T-helper 2 cell treated with Interferon-gamma antibody and Interleukin-4, amounts not matched to agents 5 μg/mL and 100 μg/mL, for 36 hours (primary cell): ENCODE measurements at places on chromosomes 7 and 10.

DNA sequence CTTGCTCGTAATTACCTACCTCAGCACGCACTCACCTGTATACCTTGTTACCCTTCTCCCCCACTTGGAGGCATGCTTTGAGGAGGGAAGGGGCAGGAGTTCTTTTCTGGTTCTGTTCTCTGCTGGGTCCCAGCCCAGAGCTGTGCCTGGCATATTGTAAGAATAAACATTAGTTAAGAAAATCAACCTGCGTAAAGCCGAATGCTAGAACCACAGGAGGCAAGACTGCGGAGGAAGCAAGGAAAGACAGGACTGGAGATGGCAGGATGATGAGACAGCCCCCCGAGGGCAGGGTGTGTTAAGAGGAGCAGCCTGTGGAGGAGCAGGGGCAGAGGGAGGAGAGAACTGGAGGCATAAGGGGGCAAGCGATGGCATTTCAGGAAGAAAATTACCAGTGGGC, 9.5 kb downstream of the C10orf53 start:
- DNase-seq: no peak

GRCh38 chr7:124536156-124536762, 229.3 kb downstream of the GPR37 start:
- DNase-seq: no peak

GRCh38 chr7:44124822-44125202, 1.5 kb upstream of the POLD2 start:
- DNase-seq: no peak

DNA sequence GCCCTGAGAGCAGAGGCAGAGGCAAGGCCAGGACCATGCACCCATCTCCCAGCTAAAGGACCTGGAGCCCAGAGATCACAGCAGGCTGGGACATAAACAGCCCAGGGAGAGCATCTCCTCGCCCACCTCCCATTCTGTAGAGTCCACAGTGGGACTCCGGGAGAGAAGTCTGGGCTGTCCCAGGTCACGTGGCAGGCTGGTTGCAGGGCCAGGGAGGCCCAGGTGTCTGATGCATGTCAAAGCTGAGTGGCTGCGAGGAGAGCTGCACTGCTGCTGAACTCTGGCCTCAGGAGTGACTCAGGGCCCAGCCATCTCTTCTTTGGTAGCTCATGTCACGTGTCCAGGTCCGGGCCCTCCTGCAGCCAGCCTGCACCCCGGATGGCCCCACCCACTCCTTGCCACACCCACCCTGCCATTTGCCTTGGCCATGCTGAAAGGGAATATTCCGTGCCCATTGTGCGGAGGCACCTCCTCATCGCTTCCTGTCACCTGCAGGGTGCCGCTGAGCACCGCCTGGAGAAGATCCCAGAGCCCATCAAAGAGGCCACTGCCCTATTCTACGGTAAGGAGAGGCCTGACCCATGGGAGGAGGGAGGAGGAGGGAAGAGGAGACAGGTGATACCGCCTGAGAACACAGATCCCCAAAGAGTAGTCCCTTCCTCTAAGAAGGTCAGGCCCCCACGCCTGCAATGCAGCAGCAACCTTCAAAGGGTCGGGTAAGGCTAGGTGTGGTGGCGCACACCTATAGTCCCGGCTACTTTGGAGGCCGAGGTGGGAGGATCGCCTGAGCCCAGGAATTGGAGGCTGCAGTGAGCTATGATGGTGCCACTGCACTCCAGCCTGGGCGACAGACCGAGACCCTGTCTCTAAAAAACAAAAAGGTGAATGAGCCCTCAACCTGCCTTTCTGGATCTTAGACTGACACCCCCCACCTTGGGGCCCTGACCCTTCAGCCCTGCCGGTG, 12.6 kb upstream of the SH2B2 start:
- DNase-seq: no peak

DNA sequence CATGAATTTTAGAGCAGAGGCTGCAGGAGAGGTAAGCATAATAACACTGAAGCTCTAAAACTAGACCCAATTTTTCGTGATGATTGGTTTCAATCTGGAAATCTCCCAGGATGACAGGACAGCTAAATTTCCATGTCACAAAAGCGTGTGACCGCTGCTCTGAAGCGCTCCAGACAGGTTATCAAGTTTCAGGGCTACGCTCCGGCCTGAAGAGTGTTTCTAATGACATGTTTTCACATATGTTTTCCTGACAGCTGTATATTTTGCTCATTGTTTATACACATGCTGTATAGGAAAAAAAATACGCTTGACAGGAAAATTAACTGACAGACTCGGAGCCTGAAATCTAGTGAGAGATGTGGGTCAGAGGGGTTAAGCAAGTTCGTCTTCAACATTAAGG, 219.8 kb upstream of the BMPER start:
- DNase-seq: no peak

GRCh38 chr7:108020585-108020984, 17.6 kb upstream of the LAMB1 start:
- no peak for DNase-seq

DNA sequence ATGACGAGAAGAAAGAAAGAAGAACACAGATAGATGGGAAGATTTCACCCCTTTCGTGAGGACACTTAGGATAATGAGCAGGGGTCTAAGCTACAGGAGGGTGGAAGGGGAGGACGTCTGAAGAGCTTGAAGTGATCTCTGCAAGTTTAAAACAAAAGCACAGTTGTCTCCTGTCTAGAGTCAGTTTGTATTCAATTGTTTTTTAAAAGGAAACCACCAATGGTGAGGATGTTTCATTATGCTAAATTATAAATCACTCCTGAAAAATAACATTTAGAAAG, 85.9 kb downstream of the ADAM12 start:
- no peak for DNase-seq

- DNase-seq: no peak
Measured at GRCh38 chr7:115471891-115472290, 550.0 kb downstream of the MDFIC start.

GRCh38 chr7:50119815-50120637, 27.0 kb upstream of the ZPBP start:
- DNase-seq: peak; percentile 16

- DNase-seq: no peak
Measured at GRCh38 chr7:117667456-117667855, 187.6 kb downstream of the CFTR start.

GRCh38 chr10:129047600-129047999, 419.4 kb upstream of the MGMT start:
- no peak for DNase-seq

DNA sequence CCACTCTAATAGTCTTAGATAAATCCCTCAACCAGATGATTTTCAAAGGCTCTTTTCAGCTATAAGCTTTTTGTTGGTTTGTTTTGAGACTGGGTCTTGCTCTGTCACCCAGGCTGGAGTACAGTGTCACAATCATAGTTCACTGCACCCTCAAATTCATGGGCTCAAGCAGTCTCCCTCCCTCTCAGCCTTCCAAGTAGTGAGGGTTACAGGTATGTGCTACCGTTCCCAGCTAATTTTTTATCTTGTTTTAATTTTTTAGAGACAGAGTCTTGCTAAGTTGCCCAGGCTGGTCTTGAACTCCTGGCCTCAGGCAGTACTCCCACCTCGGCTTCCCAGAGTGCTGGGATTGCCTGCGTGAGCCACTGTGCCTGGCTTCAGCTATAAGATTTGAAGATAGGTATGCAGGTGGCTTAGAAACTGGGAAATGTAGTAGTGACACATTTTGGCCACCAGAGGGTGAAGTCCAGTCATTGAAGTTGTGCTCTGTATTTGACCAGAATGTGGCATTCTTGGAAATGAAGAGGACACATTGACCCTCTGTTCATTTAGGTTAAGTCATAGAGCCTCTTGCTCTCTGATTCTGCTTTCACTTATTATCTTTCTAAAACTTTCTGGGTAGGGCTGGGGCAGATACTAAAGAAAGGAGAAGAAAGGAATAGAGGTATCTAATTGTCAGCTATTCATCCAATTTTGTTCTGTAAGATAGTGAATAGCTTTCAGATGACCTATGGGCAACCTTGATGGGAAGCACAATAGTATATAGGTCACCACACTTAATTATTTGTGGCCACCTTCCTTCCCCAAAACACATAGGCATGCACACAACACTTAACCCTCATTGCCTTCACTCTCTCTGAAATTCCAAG, 36.0 kb downstream of the R3HCC1L start:
- peak; percentile 5 for DNase-seq

DNA sequence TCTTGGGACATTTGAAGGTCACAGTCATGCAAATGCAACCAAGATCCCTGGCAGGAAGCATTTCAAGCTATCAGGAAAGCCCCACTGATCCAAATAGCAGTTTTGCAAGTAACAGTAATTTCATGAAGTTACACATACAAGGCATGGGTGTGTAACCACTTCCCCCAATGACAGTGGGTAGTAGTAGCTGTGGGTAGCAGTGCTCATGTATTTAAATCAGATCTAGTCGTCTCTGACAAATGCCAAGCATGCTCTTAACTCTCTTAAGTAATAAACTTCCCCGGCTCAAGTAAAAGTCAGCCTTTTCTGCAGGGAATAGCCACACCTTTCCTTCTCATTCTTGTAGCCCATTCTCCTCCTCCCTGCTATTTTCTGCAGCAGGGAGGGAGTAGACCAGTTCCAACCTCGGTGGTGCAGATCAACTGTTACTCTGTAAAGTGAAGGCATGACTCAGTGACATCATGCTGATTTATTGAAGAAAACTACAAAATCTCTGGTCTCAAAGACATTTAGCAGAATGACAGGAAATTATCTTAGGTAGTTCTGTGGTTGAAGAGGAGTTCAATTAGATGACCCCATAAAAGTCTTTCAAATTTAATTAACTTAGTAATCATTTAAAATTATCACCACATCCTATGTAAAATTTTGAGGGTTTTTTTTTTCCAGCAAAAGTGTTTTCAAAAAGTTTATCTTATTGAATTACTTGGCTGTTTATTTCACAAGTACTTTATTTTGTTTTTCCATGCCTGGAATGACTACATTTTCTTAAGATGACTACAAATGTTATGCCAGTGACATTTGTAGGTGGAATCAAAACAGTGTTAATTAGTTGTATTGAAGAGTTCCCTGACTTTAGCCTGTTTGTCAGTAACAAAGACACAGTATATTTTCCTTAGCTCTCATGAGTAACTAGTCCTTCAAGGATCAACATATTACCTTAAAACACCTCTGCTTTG, 568.3 kb downstream of the INHBA start:
- peak; percentile 5 for DNase-seq

- DNase-seq: no peak
Measured at GRCh38 chr7:152752200-152752912, 7.2 kb upstream of the ACTR3B start.

GRCh38 chr10:12321641-12322040, 27.7 kb upstream of the CAMK1D start:
- DNase-seq: no peak

GRCh38 chr7:131720703-131721102, 164.3 kb upstream of the PODXL start:
- DNase-seq: no peak

DNA sequence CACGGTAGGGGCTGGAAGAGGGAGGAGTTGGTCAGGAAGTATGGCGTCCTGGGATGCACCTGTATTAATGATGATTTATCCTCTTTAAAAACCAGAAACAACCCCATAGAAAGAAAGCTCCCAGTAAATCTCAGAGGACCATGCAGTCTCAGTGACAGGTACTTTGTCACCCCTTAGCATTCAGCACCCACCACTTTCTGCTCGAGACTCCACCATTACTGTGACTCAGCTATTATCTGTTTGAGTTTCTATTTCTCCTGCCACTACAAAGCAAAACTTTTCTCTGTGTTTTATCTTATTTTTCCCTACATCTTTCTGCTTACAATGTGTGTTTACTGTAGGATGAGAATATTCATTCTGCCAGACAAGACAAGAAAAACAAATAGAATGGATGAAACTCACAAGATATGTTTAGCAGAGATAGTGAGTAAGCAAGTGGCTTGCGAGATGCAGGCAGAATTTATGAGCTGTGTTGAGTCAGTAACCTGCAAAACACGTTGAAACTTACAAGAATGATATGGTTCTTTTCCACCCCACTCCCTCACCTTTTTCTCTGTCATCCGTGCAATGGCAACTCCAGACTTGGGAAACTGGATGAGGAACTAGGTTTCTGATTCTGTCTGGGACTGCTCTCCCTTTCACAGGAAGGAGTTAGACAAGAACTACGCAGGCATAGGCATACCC, 127.1 kb downstream of the AOAH start:
- DNase-seq: peak; percentile 2

DNA sequence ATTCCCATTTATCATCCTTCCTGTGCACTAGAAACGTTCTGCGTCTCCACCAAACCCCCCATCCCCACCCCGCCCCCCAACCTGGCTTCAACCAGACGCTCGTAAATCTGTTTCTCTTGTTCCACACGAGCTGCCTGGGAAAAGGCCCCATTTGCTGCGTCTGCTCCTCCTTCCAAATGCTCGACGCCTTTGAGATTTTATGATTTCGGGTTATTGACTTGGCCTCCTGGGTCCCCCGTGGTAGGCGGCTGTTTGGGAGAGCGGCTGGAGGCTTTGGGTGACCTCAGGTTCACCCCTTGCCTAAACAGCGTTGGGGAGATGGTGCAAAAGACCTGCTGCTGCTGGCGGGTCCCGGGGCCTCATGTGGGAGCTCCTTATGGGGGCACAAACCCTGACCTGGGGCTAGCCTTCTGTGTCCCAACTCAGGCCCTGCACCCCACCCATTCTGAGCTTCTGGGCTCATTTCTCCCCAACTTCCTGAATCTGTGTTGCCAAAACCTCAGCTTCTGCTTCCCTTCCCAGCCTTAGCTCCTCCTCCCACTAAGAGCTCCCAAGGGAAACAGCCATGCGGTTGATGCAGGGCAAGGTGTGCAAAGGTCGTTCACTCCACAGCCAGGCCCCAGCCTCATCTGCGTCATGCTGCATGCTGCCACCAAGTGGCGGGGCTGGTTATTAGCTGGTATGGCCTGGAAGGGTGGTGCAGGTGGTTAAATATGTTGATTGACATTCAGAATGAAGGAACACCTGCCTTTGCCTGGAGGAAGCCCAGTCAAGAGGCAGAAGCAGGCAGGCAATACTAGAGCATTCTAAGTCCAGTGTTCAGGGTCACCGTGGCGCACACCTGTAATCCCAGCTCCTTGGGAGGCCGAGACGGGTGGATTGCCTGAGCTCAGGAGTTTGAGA, 49.1 kb upstream of the ELN start:
- DNase-seq: no peak

DNA sequence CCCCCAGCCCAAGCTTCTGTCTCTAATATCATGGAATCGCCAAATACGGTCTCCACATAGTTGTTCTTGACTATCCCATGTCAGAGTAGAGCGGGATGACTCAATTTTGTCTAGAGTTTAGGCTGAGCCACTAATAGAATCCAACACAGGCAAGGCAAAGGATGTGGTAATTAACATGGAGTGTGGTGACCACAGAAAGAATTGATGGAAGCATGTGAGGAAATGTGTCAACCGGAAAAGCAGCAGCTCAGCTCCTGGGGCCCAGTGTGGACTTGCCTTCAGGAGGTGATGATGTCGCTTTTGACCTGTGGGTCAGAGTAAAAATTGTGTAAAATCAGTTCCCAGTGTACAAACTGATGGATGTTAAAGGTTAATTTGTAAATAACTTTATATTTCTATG, 139.3 kb upstream of the KLF6 start:
- no peak for DNase-seq

GRCh38 chr10:102804382-102805055, 32.7 kb downstream of the CYP17A1 start:
- DNase-seq: no peak
